ENCODE measurements at places on chromosomes 11 and 22.

GRCh38 chr22:19730198-19730597 lies 6.9 kb downstream of the GP1BB start:
- no peak for DNase-seq

DNA sequence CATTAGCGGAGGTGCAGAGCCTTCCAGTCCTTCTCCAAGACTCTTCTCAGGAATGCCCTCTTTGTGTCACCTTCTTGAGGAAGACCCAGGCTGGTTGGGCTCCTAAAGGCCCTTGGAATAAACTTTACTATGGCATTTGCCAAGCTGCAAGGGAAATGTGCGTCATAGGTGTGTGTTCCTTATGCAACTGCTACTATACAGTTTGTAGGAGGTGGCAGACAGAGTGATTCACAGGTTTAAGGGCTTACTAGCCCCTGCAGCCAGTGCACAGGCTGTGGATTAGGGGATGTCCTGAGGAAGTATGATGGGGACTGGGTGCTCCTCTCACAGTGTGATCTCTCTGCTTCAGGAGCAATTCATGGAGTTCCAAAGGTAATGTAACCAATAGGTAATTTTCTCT lies 74.6 kb downstream of the TENM4 start:
- DNase-seq, result no peak

GRCh38 chr11:94740083-94741021 lies 27.8 kb upstream of the AMOTL1 start:
- no peak for DNase-seq

GRCh38 chr11:17827006-17827405 lies 92.4 kb downstream of the KCNC1 start:
- DNase-seq, result no peak

- DNase-seq, result no peak
Measured at GRCh38 chr22:42410708-42411107, 21.5 kb downstream of the NFAM1 start.

DNA sequence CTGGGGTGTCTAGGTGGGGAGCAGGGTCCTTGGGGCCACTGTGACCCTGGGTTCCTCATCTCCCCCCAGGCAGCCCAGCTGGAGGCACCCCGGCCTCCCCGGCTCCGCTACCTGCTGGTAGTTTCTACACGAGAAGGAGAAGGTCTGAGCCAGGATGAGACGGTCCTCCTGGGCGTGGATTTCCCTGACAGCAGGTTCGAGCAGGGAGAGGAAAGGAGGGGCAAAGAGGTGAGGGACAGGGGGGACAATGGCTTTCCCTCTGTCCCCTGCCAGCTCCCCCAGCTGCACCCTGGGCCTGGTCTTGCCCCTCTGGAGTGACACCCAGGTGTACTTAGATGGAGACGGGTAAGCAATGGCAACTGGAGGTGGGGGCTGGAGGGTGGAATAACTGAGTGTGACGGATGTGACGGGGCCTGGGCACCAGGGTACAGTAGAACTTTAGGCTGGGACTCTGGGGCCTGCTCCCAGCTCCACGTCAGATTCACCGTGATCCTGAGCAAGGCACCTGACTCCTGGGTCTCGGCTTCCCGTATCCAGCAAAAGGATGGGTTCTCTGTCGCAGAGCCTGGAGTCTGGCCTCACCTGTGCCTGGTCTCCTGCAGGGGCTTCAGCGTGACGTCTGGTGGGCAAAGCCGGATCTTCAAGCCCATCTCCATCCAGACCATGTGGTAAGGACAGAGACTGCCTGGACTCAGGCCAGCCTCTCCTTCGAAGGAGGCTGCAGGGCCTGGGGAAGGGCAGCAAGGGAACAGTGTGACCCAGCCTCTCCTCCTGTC lies 3.6 kb downstream of the SSH3 start:
- DNase-seq, result no peak

DNA sequence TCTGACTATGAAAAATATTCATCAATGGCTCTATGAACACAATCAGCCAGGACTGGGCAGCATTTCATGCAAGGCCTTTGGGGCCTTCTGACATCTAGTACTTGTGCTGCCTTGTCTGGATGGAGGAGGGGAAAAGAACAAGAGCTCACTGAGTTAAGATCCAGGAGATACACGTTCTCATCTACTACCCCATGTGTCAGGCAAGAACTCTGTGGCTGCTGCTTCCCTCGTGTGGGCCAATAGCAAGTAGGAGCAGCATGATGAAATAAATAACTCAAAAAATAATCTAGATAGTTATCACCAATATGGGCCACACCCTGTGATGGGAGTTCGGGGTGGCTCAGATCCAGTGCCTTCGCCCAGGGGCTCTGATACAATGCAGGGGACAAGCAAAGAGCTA lies 7.3 kb downstream of the KCNE3 start:
- no peak for DNase-seq

GRCh38 chr11:61134801-61135257 lies 26.4 kb downstream of the VPS37C start:
- no peak for DNase-seq

DNA sequence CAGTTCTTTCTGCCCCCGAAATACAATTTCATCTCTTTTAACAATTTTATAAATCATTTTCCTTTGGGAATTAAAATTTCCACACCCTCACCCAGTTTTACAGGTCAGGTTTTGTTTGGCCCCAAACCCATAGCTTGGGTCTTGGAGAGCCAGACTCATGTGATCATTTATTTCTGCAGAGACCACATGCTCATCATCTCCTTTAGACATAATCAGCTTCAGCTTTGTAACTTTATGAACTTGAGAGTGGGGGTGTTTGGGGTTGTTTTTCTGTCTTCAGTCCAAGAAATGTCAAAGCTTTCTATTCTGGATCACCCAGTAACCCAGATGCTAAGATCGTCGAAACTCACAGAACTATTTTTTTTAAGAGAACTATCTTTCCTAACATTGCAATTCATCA lies 70.9 kb downstream of the DBX1 start:
- no peak for DNase-seq

DNA sequence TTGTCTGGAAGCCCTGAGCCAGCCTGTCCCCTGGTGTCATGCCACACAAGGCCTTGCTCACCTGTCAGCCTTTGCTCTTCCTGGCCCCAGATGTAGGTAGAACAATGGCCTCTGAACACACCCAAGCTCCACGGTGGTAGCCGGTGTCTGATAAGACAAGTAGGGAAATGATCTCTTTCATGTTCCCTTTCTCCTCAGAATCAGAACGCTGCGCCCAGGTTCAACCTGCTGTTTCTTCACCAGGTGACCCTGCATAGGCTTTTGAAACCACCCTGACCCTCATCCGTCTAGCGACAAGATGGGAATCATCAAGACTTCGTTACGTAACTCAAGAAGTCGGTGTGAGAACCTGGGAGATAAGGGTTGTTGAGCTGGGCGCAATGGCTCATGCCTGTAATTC lies 28.7 kb upstream of the YWHAH start:
- DNase-seq, result no peak

GRCh38 chr11:130386056-130386455 lies 42.4 kb downstream of the ADAMTS8 start:
- DNase-seq, result no peak

DNA sequence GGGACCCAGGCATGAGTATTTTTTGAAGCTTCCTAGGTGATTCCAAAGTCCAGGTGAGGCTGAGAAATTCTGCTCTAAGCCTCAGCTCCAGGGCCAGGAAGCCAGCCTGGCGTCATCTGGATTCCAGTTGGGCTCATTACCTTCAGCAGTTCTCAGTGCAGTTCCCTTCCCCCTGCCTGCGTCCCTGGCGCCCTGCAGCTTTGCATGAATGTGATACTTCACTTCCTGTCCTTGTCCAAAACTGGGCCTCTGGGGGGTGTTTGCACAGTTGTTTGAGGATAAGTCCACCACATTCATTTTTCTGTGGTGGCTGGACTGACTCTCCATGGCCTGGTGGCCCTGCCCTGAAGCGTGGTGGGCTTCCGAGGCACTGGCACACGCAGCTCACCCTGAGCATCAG lies 98.1 kb downstream of the TENM4 start:
- DNase-seq, result no peak

DNA sequence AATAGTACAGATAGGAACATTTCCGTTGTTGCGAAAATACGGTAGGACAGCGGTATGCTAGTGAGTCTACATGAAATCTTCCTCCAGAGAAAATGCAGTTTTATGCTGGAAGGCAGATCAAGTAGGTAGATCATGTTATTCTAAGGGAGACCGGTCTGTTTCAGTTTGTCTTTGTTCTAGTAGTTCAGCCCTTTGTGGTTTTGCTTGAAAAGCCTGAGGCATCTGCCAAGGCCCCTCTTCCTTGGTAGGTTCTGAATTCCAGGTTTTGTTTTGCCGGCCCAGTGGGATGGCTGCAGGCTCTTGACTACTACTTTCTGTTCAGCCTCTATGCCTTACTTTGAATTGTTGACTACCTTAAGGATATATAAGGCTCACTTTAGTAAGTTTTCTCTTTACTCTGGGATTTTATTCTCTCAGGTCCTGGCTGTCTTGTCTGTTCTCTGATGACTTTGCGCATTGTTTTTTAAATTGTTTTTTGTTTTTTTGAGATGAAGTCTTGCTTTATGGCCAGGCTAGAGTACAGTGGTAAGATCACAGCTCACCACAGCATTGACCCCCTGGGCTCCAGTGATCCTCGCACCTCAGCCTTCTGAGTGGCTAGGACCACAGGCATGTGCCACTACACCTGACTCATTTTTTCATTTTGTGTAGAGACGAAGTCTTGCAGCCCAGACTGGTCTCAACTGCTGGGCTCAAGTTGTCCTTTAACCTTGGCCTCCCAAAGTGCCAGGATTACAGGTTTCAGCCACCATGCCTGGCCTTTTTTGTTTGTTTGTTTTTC lies 53.7 kb downstream of the HIPK3 start:
- no peak for DNase-seq

DNA sequence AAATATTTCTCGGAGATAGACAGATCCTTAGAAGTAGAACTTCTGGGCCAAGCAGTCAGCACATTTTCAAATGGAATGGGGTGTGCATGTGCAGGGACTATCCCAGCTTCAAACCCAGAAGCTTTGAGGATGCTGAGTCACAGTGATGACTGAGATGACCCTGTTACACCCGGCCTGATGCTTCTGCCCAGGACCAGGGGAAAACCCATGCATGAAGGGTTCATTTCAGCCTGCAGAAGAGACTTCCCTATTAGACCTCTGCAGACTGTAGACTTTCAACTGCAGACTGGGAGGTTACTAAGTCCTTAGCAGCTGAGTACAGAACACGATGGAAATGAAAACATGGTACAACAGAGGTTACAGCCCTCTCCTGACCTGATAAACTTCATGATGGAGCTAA lies 3.6 kb upstream of the OR2AT4 start:
- peak; percentile 24 for DNase-seq

- DNase-seq, result no peak
Measured at GRCh38 chr11:126417091-126417862, 61.8 kb downstream of the ST3GAL4 start.

DNA sequence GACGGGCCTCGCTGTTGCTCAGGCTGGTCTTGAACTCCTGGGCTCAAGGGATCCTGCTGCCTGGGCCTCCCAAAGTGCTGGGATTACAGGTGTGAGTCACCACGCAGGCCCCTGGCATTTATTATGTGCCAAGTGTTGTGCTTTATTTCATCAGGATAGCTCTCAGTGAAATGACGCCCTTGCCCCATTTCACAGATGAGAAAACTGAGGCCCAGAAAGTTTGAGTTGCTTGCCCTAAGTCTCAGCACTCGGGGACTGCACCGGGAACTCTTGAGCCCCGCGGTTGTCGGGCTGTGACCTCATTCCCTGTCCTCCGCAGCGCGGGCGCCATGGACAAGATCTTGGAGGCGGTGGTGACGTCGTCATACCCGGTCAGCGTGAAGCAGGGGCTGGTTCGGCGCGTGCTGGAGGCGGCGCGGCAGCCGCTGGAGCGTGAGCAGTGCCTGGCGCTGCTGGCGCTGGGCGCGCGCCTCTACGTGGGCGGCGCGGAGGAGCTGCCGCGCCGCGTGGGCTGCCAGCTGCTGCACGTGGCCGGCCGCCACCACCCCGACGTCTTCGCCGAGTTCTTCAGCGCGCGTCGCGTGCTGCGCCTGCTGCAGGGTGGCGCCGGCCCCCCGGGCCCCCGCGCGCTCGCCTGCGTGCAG lies 7.3 kb downstream of the USP35 start:
- no peak for DNase-seq

DNA sequence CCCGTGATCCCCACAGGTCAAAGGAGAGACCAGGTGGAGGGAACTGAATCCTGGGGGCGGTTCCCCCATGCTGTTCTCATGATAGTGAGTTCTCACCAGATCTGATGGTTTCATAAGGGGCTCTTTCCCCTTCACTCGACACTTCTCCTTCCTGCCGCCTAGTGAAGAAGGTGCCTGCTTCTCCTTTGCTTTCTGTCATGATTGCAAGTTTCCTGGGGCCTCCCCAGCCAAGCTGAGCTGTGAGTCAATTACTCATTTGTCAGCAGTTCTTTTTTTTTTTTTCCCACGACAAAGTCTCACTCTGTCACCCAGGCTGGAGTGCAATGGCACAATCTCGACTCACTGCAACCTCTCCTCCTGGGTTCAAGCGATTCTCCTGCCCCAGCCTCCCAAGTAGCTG lies 1530.4 kb downstream of the BRD1 start:
- no peak for DNase-seq

DNA sequence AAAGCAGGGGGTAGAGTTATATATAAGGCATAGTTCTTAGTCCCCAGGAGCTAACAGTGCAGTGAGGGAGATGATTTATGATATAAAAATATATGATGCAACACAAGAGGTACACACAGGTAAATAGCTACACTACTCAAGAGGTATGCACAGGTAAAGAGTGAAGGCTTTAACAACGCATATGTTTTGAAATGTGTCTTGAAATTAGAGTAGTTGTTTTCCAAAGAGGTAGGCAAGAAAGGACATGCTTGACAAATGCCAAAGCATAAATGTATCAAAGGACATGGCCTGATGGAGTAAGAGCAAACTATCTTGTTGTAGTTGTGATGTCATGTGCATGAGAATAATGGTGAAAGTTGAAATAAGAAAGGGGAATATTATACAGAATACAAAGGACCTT lies 104.3 kb upstream of the C11orf87 start:
- DNase-seq, result no peak

DNA sequence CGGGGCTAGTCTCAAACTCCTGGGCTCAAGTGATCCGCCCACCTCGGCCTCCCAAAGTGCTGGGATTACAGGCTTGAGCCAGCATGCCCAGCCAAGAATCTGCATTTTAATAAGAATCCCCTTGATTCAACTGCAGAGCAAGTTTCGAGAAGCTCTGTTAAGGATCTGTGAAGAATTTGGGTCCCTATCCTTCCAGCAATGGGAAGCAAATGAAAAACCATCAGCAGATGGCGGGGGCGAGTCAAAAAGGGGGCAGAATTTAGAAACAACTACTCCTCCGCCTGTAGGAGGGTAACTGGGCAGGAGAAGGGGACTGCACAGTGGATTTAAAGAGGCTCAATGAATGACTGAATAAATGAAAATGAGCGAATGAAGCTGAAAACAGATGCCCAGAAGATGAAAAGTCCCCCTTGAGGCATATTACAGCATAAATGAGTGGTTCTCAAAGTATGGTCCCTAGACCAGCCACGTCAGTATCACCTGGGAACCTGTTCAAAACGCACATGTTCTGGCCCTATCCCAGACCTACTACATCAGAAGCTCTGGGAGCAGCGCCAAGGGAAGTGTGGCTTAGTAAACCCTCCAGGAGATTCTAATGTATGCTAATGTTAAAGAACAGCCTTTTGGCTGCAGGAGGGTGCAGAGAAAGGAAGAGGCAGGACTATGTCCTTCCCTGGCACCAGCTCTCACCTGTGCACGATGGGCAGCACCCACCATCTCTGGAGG lies 15.0 kb downstream of the VWCE start:
- no peak for DNase-seq

GRCh38 chr11:86460461-86461385 lies 86.0 kb downstream of the CCDC81 start:
- no peak for DNase-seq

Data from activated T-helper 1 cell treated with anti-CD3 and anti-CD28 coated beads, Interleukin-12 subunit alpha, Interleukin-12 subunit beta, Interleukin-2, Interleukin-4 antibody, amounts not matched to agents 30 ng/mL and 10 ng/mL and 1 ng/mL, durations not matched to agents 14 hours and 24 hours and 36 hours (primary cell).